ENCODE measurements at places on chromosomes 2 and 18. TPM values are rescaled to one million over a fixed set of nuclear protein-coding genes. Genes with fewer than 3 reads are reported as not detected.
A peak's percentile ranks its signal among the peaks of the same experiment; 100 is the strongest.

SERPINB13 gene
- total RNA-seq, result not detected

- H3K4me3 ChIP-seq, result no peak overlapping the region
- DNase-seq, result no peak
- peaks cover 2% of the 10 kb centered on the region for H3K36me3 ChIP-seq
- H3K27me3 ChIP-seq, result no peaks in the 10 kb centered on the region
These were observed 17.9 kb downstream of the MGAT5 start for GRCh38 chr2:134271758-134272157.

DNA sequence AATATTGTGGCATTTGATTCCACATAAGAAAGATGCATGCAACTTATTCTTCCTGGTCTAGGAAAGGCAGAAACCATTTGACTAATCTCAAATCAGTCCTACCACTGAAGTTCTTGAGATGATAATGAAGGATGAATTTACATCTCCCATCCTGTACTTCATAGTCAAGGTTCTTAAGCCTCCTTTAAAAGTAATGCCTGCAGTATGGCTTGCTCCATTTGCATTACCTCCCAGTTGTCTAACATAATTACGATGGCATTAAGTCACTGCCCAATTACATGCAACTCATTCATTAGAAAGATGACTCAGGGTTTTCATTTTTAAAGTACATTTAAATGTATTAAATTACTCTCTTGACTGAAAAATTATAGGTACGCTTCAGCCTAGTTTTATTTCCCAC is 32.2 kb downstream of the THADA start:
- peaks cover 13% of the 10 kb centered on the region for H3K4me1 ChIP-seq
- no peak overlapping the region for H3K4me3 ChIP-seq
- no peaks in the 10 kb centered on the region for H3K27me3 ChIP-seq
- H3K27ac ChIP-seq, result no peak overlapping the region

DNA sequence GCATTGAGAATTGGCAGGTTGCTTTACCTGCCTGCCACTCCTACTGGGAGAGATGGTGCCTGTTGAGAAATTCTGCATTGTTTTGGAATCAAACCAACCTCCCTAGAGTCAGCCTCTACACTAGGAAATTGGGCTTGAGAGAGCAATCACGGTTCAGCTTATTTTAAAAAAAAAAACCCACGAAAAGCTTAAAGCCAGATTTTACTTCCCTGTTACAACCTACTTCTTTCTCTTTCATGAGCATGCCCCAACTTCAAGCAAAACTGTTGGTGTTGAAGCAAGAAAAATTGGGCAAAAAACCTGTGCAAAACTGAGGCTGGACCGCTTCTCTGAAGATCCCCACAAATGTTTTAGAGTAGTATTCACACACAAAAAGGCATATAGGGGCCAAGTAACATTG is 134.6 kb upstream of the ZEB2 start:
- no peak overlapping the region for H3K4me3 ChIP-seq
- H3K27ac ChIP-seq, result no peak overlapping the region
- no peaks in the 10 kb centered on the region for H3K27me3 ChIP-seq
- H3K36me3 ChIP-seq, result no peaks in the 10 kb centered on the region
- peaks cover 14% of the 10 kb centered on the region for H3K4me1 ChIP-seq

DNA sequence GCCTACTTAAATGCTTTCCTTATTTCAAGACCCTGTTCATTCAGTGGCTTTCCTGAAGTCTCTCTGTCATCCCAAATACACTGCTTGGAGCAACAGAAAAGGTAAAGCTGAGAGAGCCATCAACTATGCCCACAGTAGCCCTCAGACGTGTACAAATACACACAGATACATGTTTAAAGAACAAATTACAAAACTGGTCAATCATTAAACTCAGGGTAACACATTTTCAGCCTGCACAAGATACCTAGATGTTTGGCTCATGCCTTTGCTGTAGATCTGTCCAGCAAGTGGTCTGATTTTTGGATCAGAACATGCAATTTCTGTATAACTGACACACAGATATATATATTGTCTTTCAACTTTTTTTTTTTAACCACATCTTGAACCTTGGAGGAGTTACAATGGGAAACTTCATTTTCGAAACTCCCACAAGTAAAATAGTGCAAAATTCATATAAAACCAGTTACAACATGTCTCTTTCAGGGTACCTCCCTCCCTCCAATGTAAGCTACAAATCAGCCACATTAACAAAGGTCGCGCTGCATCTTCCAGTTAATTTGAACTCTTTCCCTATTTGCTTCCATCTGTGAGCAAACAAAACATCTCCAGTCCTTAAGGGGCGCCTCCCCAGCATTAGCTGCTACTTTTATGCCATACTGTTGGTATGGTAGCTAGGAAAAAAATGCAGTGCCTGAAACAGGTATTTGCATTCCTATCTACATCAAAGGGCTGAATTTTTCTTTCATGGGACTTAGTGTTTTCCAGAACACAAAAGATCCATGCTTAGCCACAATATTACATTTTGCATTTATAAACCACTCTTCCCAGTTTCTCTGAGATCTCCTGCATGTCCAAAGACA is 311.9 kb downstream of the NRXN1 start:
- DNase-seq, result no peak
- no peak overlapping the region for H3K4me3 ChIP-seq
- no peaks in the 10 kb centered on the region for H3K4me1 ChIP-seq

DNA sequence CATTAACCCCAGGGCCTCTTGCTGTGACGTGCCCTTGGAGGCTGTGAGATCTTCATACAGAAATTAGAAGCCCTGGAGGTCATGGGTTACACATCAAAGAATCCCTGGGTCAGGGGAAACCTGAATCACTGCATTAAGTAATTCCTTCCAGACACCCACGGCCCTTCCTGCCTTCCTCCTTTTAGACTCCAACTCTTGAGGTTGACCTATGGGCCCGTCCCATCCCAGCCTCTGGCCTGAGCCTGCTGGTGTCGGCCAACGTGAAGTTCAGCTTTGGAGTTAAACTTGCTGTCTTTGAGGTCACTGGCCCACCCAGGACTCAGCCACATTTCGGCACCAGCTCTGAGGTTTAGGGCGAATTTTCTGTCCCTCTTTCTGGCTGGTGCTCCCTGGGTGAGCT is 198.3 kb downstream of the ACKR3 start:
- no peak overlapping the region for H3K4me3 ChIP-seq
- no peak for DNase-seq
- H3K4me1 ChIP-seq, result peaks cover 45% of the 10 kb centered on the region
- no peaks in the 10 kb centered on the region for H3K27me3 ChIP-seq

LDLRAD4 gene
- total RNA-seq, result 78.2 TPM

- H3K4me3 ChIP-seq, result no peak overlapping the region
- peaks cover 6% of the 10 kb centered on the region for H3K27me3 ChIP-seq
These were observed 241.6 kb downstream of the RPIA start for GRCh38 chr2:88933091-88933490.

COPS8 gene
- 65.8 TPM for total RNA-seq

DNA sequence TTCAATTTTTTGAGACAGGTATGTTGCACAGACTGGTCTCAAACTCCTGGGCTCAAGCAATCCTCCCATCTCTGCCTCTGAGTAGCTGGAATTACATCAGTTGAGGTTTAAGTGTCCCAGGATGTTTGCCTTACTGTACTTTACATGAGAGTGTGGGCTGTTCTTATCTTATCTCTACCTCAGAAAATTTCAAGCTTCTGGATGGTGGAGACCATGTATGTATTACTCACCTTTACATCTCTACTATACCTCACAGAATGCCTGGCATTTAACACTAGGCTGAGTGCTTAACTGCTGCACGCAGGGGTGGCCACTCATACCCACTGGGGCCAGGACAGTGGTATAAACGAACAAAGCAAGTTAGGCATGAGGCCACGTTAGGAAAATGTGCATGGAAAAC is 272.0 kb upstream of the RAB12 start:
- no peaks in the 10 kb centered on the region for H3K27me3 ChIP-seq
- H3K27ac ChIP-seq, result no peak overlapping the region
- H3K4me3 ChIP-seq, result no peak overlapping the region
- DNase-seq, result no peak
- H3K36me3 ChIP-seq, result peaks cover 4% of the 10 kb centered on the region

- H3K4me1 ChIP-seq, result peaks cover 17% of the 10 kb centered on the region
- no peaks in the 10 kb centered on the region for H3K27me3 ChIP-seq
- H3K4me3 ChIP-seq, result no peak overlapping the region
- no peak for DNase-seq
These were observed 86.4 kb downstream of the NCOA1 start for GRCh38 chr2:24577481-24577880.

DNA sequence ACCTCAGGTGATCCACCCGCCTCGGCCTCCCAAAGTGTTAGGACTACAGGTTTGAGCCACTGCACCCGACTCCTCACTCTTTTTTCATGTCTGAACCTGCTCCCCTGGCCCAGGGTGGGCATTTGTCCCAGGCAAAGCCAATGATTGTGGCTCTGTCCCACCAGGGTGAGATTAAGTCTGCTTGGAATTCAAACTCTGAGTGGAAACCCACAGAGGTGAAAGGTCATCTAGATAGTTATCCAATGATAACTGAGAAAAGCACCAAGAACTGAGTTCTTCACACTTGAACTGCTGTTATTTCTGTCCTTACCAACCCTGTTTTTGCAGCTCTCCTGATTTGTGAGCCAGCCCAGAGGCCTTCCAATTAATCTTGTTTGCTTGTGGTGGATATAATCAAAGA is 62.4 kb upstream of the ACVR1 start:
- DNase-seq, result no peak
- H3K4me1 ChIP-seq, result peaks cover 2% of the 10 kb centered on the region
- H3K36me3 ChIP-seq, result peaks cover 3% of the 10 kb centered on the region
- no peak overlapping the region for H3K27ac ChIP-seq

DNA sequence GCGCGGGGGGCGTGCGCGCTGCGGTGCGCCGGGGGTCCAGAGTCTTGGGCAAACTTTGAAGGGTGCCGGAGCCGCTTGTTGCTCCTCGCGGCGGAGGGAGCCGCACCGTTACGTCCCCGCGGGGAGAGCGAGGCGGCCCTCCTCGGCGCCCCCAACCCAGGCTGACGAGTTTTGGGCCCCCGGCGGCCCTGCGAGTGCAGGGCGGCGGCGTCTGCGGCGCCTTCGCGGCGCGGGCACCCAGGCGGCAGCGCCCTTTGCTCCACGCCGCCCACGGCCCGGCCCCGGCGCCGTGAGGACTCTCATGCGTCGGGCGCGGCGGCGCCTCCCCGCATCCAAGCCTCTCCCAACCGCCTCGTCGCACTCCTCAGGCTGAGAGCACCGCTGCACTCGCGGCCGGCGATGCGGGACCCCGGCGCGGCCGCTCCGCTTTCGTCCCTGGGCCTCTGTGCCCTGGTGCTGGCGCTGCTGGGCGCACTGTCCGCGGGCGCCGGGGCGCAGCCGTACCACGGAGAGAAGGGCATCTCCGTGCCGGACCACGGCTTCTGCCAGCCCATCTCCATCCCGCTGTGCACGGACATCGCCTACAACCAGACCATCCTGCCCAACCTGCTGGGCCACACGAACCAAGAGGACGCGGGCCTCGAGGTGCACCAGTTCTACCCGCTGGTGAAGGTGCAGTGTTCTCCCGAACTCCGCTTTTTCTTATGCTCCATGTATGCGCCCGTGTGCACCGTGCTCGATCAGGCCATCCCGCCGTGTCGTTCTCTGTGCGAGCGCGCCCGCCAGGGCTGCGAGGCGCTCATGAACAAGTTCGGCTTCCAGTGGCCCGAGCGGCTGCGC is 814 bp downstream of the FZD7 start:
- H3K4me3 ChIP-seq, result peak overlapping the region; percentile 79
- peaks cover 1% of the 10 kb centered on the region for H3K36me3 ChIP-seq
- peaks cover 30% of the 10 kb centered on the region for H3K4me1 ChIP-seq
- no peak for DNase-seq
- peak overlapping the region; percentile 90 for H3K27ac ChIP-seq

DNA sequence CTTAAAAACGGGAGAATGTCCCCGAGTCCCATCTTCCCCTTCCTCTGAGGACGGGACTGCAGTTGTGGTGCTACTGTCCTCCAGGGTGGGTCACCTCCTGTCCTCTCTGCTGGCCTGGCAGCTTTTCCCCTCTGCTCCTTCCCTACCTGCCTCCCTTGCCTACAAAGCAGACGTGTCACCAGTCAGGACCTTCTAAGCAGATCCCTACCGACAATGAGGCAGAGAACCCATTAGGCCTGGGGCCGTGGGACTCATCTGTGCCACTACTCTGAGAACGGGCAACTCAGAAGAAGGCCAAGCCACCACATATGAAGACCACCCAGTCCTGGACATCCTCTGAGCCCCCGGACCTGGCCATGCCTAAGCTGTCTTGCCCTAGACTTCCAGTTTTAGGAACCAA is 103.0 kb upstream of the TEX51 start:
- H3K27ac ChIP-seq, result no peak overlapping the region
- no peak overlapping the region for H3K4me3 ChIP-seq
- H3K27me3 ChIP-seq, result peaks cover 42% of the 10 kb centered on the region
- no peak for DNase-seq
- H3K36me3 ChIP-seq, result no peaks in the 10 kb centered on the region

DNA sequence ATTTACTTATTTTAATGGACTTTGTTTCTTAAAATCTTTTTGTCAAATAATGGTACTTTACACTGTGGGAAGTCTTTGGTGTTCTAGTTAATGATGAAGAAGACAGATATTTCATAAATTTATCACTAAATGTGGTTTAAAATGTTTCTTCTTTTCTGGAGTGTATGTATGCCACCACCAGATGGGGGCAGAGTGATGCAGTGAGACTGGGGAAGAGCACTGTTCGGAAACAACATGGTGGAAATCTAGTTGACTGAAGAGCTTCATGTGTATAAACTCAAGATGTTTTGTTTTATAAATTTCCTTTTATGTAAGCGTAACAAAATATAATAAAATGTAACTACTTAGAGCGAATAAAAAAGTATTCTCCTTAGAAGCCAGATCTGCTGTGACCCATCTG is 195.1 kb downstream of the KCNE4 start:
- H3K27me3 ChIP-seq, result no peaks in the 10 kb centered on the region
- H3K27ac ChIP-seq, result no peak overlapping the region
- H3K4me3 ChIP-seq, result no peak overlapping the region
- H3K36me3 ChIP-seq, result peaks cover 2% of the 10 kb centered on the region
- no peaks in the 10 kb centered on the region for H3K4me1 ChIP-seq
- no peak for DNase-seq

DNA sequence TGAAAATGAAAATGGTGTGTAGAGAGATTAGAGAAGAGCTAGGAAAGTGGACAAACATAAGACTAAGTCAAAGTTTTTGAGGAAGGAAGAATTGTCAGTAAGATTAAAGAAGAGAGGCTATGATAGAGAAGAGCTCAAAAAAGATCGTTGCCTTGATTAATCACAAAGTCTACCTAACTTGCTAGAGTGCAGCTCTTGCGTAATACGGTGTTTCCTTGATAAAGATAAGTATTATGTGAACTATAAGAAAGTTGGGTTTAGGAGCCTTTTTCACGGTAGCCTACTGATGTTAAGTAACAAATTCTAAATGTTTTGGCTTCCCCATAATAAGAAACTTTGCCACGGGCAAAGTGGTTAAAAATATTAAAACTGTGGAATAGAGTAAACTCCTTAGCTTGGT is 226.4 kb upstream of the NRXN1 start:
- no peak overlapping the region for H3K4me3 ChIP-seq
- no peak for DNase-seq
- peaks cover 6% of the 10 kb centered on the region for H3K27me3 ChIP-seq
- no peak overlapping the region for H3K27ac ChIP-seq
- no peaks in the 10 kb centered on the region for H3K36me3 ChIP-seq

All from chondrocyte (in vitro differentiated cells).